ENCODE measurements at places on chromosomes 12 and 14.

- DNase-seq = no peak
Observed at GRCh38 chr12:70332236-70332635, 33.9 kb upstream of the KCNMB4 start.

DNA sequence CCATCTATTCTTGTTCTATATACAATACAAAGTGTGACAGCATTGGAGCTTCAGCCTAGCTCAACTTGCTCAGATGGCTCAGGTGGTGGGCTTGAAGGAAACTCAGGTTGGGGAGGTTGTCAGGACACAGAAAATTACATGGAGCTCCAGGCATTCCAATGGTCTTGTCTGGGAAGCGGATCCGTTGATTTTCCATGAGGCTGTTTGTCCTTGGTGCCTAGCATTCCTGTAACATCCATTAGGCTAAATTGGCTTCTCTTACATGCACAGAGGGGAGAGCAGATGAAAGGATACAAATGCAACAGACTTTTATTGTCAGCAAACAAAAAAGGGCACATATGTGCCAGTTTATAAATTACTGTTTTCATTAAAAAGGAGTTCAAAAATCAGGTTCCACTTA, 75.5 kb upstream of the OTX2 start:
- no peak for DNase-seq

DNA sequence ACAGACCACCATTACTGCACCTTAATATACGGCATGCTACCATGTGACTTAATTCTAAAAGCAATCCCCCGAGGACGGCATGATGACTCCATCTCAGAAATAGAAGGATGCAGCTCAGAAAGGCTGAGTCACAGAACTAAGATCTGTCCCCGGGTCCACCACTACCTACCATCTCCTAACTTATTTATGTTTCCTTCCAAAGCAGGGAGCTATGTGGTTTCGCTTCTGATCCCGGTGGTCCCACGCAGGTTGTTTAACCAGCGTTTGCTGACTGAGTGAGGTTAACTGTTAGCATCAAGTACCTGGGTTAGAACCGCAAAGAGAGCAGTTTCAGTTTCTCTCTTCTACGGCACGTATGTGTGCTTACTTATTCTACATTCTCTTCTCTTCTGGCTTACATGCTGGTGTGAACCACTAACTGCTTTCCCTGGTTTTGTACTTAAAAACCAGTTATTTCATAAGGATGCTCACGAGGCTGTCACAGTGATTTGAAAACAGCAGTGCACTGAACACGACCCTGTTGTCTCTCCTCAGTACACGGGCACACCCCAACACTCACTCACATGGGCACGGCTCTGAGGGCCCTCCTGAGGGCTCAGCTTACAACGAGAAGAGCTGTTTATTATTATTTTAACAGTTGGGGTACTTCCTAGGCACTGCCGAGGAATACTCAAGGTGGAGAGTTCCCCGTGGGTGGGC, 66.7 kb downstream of the CCDC88C start:
- DNase-seq = no peak

GRCh38 chr14:69004731-69005431, 25.8 kb upstream of the ACTN1 start:
- DNase-seq = no peak

DNA sequence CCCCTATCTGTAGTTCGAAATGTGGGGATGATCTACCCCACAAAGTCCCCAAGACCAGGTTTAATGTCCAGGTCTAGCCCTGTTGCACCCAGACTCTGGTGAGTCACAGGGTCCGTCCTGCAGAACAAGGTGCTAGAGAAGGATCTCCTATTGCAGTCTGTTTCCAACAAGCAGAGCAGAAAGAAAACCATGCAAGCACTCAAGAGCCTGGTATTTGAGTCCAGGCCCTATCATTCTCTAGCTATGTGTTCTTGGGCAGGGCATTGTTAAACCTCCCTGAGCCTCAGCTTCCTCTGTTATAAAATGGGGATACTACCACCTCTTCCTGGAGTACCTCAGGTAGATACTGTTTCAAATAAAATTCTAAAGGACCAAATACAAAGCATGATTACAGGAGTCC, 24.4 kb downstream of the MAP3K9 start:
- no peak for DNase-seq

All from NCI-H1694 treated with DMSO at 0.1 percent for 48 hours (cell line).